Naive thymus-derived CD8-positive, alpha-beta T cell (primary cell): ENCODE measurements at places on chromosomes 16 and 17. TPM values are rescaled to one million over a fixed set of nuclear protein-coding genes. Genes with fewer than 3 reads are reported as not detected.

Gene KRTAP4-6
- total RNA-seq: not detected

- DNase-seq: no peak
Observed at GRCh38 chr17:80779961-80780380, 211.7 kb upstream of the CHMP6 start.

- no peak for DNase-seq
Observed at GRCh38 chr16:86307514-86307903, 202.8 kb upstream of the FOXF1 start.

Gene IL17C
- total RNA-seq: 0.60 TPM

DNA sequence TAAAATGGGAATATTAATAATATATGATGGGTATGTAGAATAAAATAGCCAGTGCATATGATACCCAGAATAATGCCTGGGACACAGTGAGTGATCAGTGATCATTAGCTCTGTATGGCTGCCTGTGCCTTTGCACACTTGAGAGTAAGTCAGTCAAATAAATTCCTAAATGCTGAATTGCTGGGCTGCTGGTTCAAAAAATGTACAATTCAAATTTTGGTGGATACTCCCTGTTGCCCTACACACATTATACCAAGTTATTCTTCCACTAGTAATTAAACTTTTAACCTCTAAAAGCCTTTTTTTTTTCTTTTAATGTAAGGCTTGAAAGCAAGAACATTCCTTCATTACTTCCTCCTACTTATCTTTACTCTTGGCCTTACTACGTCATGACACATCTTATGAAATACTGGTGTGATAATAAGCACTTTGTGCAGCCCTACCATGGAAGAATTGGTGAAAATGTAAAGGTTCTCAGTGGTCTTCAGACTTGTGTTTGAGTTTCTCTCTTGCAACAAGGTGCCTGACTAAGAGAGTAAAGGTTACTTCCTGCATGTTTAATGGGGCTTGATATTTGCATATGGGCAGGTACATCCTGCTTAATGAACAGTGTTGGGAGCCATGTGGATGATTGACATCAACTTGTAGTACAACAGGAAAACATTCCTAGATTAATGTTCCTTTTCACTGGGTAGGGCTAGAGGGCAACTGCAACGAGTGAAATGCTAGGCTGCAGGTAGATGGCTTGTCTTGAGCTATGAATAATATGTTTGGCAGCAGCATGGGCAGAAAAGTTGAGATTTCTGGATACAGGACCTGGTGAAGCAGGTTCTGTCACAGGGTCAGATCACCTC is 84.3 kb downstream of the PRKCA start:
- DNase-seq: no peak

DNA sequence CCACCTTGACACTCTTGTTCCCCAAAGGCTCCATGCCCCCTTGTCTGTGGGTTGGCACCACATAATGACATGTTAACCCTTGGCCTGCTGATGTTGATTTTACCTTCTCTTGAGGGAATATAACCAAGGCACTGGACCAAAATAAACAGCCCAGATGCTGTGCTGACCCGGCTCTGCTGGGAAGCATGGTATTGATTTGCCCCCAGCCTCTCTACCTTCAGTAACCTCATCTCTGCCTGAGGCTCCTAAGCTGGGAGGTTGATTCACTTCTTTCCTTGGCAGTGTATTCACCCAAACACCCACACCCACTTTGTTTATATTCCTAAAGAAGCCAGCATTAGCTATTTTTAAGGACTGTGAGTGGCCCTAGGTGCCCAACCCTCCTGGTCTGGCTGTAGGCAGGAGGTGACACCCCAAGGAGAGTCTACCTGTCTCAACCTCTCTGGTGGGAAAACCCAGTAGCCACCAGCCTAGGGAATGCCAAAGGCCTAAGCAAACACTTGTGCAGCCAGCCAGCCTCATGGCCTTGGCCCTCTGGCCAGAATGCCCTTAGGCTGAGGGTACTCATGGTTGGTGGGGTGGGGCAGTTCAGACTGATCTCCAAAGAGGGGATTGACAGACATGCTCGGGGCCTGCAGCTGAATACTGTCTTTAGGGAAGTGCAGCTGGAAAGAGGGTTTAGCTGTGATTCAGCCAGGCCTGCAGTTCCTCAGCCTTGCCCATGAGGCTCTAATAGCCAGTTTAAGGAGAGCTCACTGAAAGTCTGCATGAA is 42.7 kb downstream of the GNAO1 start:
- DNase-seq: no peak

DNA sequence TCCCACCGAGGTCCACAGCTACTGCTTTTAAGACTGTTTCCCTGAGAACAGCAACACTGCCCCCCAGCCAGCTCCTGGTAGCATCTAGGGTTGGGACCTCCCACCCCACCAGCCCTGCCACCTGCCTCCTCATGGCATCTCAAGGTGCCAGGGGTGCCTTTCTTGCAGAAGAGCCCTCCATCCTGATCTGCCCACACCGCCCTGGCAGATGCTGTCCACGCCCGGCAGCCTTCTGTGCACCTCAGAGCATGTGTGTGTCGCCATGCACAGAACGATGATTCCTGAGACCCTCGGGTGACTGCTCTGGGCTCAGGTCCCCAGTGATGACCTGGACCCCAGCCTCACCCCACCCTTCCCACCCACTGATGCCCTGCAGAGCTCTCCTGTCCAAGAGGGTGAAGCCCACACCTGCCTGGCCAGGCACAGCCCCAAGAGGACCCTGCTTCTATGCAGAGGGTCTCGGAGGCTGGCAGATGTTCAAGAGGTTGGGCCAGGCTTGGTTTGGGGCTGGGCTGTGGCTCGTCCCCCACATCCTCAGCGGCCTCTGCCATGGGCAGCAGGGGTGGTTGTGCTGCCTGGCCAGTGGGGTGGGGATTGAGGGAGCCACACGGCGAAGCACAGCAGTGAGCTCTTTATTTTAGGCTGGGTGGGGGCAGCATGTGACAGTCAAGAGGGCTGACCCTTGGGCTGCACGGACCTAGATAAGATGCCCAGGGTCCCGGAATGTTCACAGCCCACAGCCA is 5.2 kb upstream of the SPATA2L start:
- no peak for DNase-seq

DNA sequence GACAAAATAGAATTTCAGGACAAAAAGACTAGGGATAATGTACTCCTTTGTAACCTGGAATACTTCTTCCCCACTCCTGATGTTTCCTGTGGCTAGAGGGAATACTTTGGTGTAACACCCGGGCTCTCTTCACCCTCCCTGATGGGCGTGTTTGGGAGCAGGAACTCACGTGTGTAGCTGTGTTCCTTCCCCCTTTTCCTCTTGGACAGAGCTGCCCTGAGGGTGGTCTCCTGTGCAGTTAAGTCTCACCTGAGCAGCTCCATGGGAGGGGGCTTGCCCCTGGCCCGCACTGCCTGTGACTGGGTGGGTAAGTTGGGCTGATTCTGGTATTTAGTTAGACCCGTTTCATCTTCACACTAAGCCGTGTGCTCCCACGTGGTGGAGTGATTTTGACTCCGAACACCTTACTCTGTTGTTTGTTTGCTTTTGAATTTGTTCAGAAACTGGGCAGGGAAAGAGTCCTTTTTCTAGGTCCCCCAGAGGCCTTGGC is 87.9 kb downstream of the OR1D5 start:
- no peak for DNase-seq

GRCh38 chr16:85526185-85526974 is 86.7 kb upstream of the GSE1 start:
- DNase-seq: no peak

- DNase-seq: no peak
Observed at GRCh38 chr16:25709213-25709612, 17.5 kb downstream of the HS3ST4 start.

- no peak for DNase-seq
Observed at GRCh38 chr17:58421711-58422110, 4.4 kb upstream of the RNF43 start.

Gene NPIPB2
- 24.5 TPM for total RNA-seq

GRCh38 chr17:79407385-79407784 is 203.5 kb downstream of the RBFOX3 start:
- no peak for DNase-seq

- no peak for DNase-seq
Observed at GRCh38 chr17:37527249-37527851, 37.7 kb downstream of the DUSP14 start.

Gene HSPB9
- total RNA-seq: not detected

DNA sequence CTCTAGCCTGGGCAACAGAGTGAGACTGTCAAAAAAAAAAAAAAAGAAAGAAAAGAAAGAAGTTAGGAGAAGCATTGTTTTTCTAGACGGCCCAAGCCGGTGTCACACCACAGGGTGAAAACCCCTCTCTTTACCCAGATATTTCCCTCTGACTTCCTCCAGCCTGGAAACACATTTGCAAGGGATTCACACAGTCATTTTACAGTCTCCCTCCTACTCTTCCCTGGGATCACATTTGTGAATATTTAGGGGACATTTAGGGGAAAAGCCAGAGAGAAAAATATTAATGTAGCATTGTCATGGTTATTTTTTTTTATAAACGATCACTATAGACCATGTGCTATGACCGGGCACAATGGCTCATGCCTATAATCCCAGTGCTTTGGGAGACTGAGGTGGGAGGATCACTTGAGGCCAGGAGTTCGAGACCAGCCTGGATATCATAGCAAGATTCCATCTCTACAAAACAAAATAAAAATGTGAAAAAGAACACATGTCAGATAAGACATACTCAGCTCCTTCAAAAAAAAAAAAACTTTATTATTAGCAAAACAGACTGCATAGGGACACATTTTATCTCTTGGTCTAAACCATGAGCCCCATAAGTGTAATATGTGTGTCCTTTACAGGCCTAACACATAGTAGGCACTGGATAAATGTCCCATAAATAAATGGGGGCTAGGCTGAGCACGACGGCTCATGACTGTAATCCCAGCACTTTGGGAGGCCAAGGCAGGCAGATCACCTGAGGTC is 10.9 kb upstream of the SDR42E2 start:
- DNase-seq: no peak

DNA sequence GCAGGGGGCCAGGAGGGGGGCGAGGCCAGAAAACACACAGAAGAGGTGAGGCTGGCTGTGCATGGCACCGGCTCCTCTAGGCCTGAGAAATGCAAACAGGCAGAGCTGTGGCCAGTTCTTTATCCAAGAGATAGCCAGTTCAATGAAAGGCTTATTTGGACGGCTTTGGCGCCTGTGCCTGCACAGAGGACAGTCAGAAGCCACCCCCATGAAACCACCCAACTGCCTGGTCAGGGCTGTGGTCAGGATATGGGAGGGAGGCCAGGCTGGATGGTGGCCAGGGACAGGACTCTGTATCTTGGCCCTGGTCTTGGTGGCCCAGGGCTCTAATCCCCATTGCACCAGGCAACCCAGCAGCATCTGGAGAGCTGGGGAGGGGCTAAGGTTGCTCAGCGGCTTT is 24.5 kb upstream of the GPRC5C start:
- no peak for DNase-seq

Gene CRYM
- not detected for total RNA-seq

DNA sequence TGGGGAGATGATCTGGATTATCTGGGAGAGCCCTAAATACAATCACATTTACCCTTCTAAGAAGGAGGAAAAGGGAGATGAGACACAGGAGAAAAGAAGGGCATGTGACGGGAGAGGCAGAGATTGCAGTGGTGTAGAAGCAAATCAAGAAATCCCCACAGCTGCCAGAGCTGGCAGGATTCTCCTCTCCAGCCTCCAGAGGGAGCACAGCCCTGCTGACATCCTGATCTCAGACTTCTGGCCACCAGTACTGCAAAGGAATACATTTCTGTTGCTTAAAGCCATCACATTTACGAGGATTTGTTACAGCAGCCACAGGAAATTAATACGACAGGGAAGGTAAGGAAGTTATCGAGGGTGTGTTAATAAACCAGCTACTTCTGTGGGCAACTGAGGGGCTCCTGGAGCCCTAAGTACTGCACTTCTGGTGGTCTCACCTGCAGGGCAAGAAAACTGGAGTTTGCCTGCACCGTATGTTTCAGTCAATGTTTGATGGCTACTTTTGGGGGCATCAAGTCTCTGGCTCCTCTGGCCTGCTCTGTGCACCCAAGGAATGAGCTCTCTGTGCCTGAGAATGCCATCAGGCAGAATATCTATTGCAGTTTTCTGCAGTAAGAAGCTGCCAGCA is 22.9 kb upstream of the CDH13 start:
- no peak for DNase-seq

DNA sequence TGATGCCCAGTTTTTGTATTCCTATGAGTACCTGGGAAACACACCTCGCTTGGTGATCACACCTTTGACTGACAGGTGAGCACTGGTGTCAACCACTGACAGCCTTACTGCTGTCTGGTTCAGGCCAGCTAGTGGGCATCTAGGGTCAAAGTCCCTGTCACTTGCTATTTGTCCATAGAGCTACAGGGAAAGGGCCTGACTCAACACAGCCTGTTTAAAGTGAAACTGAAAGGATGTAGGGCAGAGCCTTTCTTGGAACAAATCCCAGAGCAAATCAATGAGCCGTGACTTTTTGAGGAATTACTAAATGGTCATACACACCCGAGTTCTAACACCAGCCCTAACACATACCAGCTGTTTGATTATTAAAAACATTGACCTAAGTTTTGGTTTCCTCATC is 106.8 kb downstream of the DNAH9 start:
- no peak for DNase-seq

DNA sequence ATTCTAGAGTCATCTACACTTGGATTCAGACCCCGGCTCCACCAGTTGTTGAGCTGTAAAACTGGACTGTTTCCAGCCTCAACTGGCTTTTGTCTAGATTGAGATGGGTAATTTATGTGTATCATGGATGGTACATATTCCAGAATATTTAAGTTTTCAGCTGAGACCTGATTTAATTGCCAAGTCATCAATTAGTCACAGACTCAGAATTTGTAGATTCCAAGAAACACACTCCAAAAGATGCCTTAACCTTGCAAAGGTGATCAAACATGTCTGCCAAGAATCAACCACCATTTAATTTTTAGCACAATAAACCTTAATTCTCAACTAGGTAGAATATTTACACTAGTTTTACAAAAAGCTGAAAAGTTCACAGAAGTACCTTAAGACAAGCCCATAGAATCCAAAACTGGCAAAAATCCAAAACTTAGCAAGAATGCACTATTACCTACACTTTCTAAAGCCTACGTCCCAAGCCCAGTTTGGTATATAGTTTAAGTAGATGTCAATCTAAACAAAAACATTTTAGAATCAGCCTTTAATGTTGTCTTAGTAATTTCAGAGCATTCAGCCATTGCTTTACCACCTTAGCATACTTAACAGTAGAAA is 17.7 kb downstream of the SIAH1 start:
- DNase-seq: no peak

- DNase-seq: no peak
Observed at GRCh38 chr16:23354246-23354645, 52.1 kb downstream of the SCNN1B start.

Gene SOX8
- total RNA-seq: 3.0 TPM

- peak; percentile 24 for DNase-seq
Observed at GRCh38 chr17:35612924-35613521, 25.9 kb downstream of the AP2B1 start.
